T-helper 2 cell (primary cell): ENCODE measurements at places on chromosomes 12 and 14.

GRCh38 chr14:96227428-96227827 is 22.8 kb downstream of the BDKRB2 start:
- DNase-seq, result no peak

- DNase-seq, result no peak
Observed at GRCh38 chr12:3273409-3273853, 196.3 kb downstream of the TSPAN9 start.

DNA sequence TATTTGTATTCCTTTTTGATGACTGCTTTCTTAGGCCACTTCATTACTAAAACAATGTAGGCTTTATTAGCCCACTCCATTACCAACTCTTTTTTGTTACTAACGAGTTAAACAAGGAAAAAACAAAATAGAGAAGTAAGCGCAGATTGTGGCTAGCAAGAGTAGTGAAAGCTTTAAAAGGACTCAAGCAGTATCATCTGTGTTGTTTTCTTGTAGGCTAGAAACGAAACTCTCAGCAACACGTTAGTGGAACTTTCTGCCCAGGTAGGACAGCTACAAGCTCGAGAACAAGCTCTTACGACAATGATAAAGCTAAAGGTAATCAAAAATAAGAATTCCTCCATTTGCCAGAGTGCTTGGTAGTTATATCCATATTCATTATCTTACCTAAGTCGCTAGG is 11.1 kb downstream of the CCDC62 start:
- no peak for DNase-seq

- no peak for DNase-seq
Observed at GRCh38 chr14:51081209-51081608, 13.7 kb downstream of the TRIM9 start.

- DNase-seq, result no peak
Observed at GRCh38 chr14:34211732-34212131, 250.3 kb downstream of the SPTSSA start.
